Naive thymus-derived CD8-positive, alpha-beta T cell (primary cell): ENCODE measurements at places on chromosomes 13 and 19. TPM values are rescaled to one million over a fixed set of nuclear protein-coding genes. Genes with fewer than 3 reads are reported as not detected.
A peak's percentile ranks its signal among the peaks of the same experiment; 100 is the strongest.

DHX34 gene
- 28.9 TPM for total RNA-seq

KIR2DL1 gene
- total RNA-seq, result not detected

RTBDN gene
- not detected for total RNA-seq

GRCh38 chr19:40719414-40719894, 2.5 kb downstream of the ITPKC start:
- DNase-seq, result no peak

GRCh38 chr13:51728972-51729371, 75.0 kb downstream of the DHRS12 start:
- no peak for DNase-seq

PGLYRP2 gene
- 0.70 TPM for total RNA-seq

DNA sequence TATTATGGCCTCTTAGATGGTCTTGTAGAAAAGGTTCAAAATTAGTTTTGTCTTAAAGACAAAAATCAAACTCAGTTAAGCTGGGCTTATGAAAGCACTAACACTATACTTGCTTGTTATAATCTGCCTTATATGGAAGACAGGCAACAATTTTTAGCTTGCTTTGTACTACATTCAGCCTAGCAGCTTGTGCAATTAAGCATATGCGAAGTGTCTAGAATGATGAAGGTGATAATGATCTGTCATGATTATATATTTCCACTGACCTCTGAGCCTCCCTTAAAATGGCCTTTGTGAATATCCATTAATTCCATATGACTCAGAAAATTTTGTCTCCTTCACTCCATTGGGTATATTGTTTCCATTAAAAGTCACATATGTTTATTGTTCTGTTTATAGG, 834.9 kb downstream of the OLFM4 start:
- no peak for DNase-seq

GRCh38 chr13:79231887-79232286, 174.2 kb downstream of the RBM26 start:
- no peak for DNase-seq

PTGIR gene
- total RNA-seq, result 0.25 TPM

CYP2A7 gene
- total RNA-seq, result not detected

DNA sequence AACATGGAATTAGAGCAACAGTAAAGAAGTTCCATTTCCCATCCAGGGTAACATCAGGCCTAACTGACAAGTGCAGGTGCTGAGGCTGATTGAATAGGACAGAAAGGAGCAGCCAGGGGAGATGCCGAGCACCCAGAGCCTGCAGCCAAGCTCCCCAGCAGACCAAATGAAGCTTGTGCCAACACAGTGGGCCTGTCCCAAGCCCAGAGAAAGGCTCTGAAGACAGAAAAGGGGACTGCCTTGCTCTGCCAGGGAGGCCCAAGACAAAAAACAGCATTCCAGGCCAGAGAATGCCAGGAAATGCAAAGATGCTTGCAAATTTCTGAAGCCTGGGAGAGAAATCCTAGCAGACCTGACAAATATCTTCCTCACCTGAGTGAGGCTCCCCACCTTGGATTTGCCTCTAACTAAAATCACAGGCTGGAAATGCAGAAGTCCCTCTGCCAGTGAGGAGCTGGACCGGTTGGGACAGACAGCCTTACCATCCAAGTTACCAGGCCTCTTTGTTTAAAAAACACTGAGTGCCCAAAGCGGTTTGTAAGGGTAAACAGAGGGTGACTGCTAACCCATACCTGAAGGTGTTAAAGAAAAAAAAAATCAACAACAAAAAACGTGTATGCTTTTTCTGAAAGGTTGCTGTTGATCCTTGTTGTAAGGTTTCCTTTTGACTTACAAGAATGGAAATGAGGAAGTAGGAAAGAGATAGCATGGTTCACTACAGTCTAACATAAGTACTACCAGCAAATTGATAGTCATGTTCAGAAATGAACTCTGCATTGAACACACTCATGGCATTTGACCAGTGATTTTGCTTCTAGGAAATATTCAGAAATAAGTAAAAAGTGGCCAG, 11.8 kb upstream of the HMGB1 start:
- DNase-seq, result no peak

DENND1C gene
- 105 TPM for total RNA-seq

DNA sequence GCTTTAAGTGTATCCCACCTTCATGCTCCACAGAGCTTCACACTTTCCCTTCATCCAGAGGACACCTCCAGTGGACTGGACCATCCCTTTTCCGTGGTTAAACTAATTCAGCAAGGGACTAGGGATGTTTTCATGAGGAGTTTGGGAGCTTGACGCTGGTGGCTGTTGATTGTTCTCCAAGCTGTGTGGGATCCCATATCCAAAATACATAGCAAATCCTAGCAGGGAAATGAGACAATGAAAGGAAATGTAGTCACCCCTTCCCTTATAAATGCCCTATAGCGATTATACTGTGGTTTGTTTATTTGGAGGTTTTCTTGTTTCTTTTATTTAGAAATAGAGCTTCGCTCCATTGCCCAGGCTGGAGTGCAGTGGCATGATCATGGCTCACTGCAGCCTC, 31.6 kb upstream of the DPRX start:
- DNase-seq, result no peak

SIGLEC8 gene
- not detected for total RNA-seq

RETN gene
- total RNA-seq, result not detected

DNMT1 gene
- total RNA-seq, result 228 TPM

SLC8A2 gene
- not detected for total RNA-seq

ZNF208 gene
- 3.3 TPM for total RNA-seq

SLC15A1 gene
- total RNA-seq, result not detected

TUBGCP3 gene
- 48.6 TPM for total RNA-seq

FOXA3 gene
- total RNA-seq, result not detected

DNA sequence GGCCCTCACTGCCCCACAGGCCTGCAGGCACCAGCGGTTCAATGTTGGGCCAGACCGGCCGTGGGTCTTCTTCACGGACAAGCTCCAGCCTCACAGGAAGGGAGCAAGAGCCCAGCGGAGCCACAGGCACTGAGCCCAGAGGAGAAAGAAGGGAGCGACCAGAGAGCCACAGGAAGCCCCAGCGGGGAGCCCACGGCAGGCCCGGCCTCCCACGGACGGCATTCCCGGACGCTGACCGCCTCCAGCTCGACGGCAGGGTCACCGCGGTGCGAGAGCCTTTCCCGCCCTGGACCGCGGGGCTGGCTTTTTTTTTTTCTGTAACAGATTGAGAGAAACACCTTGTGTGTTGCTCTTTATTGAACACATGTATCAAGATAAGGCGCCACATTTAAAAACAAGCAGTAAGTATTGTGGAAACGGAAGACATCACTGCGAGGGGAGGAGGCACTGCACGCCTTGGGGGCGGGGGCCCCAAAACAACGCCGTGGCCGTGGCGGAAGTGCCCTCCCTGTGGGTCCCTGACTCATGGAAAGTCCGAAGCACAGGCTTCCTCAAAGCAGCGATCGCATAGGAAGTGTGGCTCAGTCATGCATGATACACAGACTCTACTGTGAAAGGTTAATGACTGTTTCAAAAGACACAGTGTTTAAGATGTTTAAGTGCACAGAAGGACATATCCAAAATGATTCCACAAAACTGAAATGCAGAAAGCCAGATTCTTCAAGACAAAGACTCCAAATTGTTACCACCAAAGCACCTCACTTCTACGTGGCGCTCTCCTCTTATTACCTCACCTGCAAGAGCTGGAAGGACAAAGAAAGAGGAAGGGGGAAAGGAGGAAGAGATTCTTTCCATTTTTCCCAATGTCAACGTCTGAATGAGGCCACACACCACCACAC, 3.5 kb downstream of the RASA3 start:
- peak; percentile 77 for DNase-seq

DNA sequence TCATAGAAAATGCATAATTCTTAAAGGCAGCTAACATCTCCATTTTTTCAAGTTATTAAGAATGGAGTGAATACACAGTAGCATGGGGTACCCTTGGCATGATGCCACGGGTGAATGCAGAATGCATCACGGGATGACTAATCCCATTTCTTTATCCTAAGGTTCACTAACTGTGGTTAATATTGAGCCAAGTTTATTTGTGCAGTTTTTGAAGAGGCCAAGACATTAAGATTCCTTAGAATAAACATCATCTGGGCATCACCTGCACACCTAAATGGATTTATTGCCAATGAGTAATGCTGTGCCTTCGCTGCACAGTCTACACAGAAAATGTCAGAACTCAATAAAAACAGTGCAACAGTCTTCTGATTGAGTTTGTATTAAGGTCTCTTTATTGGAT, 333.1 kb downstream of the GPC6 start:
- DNase-seq, result no peak

FFAR1 gene
- not detected for total RNA-seq

DNA sequence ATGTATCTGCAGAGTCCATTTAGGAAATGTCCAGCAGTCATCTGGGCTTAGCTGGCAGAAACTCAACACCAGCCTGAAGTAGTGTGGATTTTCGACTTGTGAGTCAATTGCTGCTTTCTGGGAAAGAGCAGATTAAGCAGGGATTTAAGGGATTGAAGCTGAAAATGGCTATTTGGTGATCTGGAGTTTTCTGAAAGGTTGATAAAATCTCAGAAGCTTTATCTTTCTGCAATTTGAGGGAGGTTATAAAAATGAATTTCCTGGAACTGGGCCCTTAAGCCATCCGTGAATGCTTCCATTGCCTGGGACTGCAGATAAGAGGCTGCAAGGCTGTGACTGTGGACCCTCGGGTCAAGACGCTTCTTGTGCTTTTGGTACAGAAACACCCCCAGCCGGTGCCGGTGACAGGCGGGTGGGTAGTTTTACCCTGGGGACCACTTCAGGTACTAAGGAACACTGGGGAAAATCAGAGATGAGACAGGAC, 61.5 kb downstream of the COL4A1 start:
- DNase-seq, result no peak

DNA sequence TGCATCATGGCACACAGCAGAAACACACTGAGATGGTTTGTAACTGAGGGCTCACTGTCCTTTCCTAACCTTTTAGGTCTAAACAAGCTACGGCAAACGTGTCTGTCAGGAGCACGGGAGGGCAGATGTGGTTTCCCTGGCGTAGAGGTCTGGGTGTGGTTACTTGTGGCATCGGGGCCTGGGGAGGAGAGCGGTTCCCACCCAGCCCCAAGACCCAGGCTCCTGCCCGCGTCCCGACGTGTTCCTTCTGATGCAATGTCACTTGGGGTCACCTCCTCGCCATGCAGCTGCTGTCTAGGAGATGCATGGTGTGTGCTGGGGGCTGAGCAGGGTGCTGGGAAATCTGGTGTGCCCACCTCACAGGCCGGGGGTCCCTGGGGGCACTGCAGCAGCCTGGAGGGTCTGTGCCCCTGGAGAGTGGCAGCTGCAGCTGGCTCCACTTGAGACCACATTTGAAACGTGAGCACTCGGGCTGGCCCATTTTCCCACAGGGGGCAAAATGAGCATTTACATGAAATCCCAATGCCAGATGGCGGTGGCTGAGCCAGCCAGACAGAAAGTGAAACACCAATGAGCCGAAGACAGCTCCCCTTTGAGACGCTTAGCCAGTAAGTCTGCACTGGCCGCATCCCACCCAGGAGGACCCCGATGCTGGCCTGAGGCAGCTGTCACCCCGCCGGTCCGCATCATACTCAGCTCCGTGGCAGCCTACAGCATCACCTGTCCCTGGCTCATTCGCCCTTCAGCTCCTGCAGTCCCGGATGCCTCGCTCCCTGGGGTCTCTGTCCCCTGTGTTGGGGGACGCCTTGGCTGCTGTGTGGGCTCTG, 22.3 kb upstream of the MYDGF start:
- no peak for DNase-seq

DNA sequence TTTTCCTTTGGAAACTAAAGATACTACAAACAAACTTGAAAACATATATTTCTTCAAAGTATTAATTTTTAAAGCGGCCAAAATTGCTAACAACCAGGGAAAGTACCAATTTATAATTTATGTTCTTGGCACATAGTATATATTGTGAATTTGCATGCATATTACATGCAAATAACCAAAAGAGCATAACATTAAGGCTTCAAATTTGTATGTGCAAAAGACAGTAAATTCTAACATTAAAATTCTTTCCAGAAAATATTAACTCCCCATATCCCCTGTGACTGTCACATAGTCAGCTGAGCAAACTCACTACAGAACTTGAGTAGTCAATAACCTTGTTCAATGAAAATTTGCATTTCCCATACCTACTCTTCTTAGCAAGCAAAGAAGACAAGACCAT, 133.4 kb downstream of the ENOX1 start:
- DNase-seq, result no peak

GRCh38 chr19:11554160-11554559, 4.9 kb downstream of the ELOF1 start:
- no peak for DNase-seq

GRCh38 chr13:111398715-111399299, 78.4 kb downstream of the TEX29 start:
- no peak for DNase-seq

DNA sequence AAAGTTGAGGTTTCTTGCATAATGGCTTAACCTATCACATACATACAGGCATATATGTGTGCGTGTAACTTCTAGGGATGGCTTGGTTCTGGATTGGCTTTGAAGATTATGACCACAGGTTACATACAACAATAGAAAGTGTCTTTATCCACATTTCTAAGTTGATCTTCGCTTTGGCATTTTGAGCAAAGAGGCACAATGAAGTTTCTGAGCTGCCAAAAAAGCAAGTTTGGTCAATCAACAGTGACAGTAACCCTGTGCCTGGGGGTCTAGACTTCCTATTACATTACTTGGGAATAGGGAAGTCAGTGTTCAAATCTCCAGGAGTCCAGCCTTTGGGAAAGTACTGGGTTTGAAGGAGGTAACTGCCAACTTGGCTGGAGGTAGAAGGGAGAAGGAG, 3.1 kb upstream of the SOX1 start:
- no peak for DNase-seq

CD37 gene
- total RNA-seq, result 337 TPM

DNA sequence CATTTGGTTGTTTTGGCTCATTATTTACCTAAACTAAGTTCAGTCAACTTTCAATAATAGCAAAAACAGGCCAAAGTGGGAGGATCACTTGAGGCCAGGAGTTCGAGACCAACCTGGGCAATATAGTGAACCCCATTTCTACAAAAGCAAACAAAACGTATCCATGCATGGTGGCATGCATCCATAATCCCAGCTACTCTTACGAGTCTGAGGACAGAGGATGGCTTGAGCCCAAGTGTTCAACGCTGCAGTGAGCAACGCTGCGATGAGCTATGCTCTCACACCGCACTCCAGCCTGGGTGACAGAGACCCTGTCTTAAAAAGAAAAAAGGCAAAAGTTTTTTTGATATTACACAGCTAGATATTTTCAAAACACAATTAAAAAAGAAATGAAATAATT, 570.0 kb upstream of the GPC6 start:
- no peak for DNase-seq
